ENCODE measurements at places on chromosomes 1 and 21. TPM values are rescaled to one million over a fixed set of nuclear protein-coding genes. Genes with fewer than 3 reads are reported as not detected.

The DMBX1 gene
- 0.88 TPM for total RNA-seq

The PRR9 gene
- not detected for total RNA-seq

The NUP210L gene
- not detected for total RNA-seq

The TRNAU1AP gene
- total RNA-seq, result 40.4 TPM

The KRTAP19-1 gene
- not detected for total RNA-seq

The CENPF gene
- total RNA-seq, result 144 TPM

The PLA2G2F gene
- total RNA-seq, result not detected

The NGF gene
- total RNA-seq, result not detected

The GJA4 gene
- total RNA-seq, result not detected

The PTPRC gene
- total RNA-seq, result not detected

- no peak for DNase-seq
Observed at GRCh38 chr21:33032434-33033047, 6.8 kb downstream of the OLIG2 start.

DNA sequence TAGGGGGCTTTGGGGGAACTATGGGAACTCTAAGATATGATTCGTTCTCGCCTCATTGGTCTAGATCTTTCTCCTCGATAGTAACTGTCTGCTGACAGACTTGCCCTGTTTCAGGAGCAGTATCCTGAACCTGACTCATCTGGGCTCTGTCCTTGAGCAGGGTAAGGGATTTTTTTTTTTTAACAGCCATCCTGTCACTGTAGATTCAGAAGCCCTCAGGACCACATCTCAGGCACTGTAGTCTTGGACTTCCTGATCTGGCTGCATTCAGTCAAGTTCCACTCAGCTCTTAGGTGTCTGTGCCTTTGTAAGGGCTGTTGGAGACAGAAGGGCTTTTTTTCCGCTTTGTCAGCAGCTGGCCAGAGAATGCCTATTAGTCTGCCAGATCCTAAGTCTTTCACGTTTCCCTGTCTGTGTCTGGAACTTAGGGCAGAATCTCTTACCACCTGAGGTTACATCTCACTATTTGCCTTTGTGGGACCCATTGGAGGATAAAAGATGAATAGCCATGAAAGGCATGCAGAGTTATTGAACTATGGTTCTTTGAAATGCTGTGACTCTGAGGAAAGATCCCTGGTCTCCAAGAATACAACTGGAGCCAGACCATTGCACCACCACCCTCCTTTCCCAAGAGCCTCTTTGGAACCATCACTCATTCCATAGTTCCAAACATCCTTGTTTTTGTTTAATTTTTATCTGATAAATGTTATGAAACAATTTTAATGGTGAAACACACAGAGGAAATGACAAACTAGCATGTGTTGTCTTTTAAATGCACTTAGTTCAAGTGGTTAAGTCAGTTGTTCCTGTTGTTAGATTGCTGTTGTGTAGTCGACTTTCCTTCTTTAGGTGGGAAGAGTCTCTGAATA, 49.7 kb upstream of the MACF1 start:
- no peak for DNase-seq

GRCh38 chr1:151783796-151784195, 6.5 kb downstream of the TDRKH start:
- no peak for DNase-seq

- DNase-seq, result no peak
Observed at GRCh38 chr1:179794669-179795068, 51.6 kb downstream of the FAM163A start.

DNA sequence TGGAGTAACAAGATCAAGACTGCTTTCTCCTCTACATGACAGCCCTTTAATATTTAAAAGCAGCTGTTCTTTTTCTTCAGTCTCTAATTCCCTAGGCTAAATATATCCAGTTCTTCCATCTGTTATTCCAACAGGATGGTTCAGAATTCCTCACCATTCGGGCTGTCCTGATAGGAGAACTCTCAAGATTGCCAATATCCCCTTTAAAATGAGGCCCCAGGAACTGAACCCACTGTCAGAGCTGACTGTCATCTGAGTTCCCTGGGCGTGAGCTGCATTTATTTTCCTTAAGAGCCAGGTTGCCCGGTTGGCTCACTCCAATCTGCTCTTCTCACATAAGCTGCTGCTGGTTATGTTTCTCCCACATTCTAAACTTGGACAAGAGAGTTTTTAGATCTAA, 177.6 kb downstream of the MIS18A start:
- DNase-seq, result no peak

DNA sequence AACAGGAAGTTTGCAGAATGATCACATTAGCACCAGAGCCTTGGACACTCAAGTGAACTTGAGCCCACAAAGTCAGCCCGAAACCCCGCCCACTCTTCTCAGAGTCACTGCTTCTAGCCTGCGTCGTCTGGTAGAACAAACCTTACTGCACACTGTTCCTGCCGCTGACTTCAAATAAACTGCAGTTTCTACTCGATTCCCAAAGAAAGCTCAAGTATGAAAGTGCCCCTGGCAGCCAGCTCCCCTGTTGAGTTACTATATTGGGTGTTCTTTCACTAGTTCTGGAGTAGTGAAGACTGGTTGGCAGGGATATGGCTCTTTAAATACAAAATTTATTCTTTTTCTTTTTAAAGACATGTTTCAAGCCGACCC, 164.7 kb downstream of the GALNT2 start:
- DNase-seq, result no peak

GRCh38 chr1:163999131-163999530, 559.9 kb upstream of the PBX1 start:
- DNase-seq, result no peak

- DNase-seq, result no peak
Observed at GRCh38 chr1:170316270-170316669, 170.5 kb downstream of the NTMT2 start.

DNA sequence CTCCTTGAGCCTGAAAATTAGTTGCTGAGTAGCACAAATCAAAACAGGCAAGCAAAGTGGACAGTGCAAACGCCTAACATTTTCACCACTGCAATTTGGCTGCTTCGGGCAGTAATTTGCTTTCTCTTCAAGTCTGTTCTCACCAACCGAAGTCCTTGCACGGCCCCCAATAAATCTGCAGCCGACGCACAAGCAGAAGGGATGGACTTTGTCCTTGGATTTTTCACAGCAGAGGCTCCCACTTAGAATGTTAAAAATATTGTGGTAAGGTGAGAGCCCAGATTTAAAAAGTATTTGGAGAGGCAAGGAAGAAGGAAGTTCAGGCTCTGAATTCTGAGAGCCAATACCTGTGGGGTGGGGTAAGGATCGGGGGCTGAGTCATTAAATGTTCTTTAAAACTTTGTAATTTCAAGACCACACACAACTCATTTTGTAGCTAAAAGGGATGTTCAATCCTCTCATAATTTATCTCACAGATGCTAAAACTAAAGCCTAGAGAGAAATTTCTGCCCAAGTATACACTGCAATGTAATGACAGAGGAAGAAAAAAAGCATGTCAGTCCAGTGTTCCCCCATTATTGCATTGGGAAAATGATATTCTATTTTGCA, 6.2 kb downstream of the CD247 start:
- DNase-seq, result no peak

DNA sequence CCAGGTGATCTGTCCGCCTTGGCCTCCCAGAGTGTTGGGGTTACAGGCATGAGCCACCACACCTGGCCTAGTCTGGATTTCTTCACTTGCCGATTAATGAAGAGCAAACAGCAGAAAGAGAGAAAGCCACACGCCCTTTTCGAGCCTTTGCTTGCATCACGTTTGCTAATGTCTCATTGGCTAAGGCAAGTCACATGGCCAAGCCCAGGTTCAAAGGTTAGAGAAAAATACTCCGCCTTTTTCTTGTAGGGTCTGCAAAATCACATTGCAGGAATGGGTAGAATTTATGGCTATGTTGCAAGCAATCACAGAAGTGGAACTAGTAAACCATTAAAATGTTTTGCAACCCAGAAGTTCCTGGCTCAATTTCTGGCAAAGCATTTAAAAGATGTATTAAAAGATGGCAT, 26.8 kb upstream of the BACH1 start:
- DNase-seq, result no peak

- no peak for DNase-seq
Observed at GRCh38 chr1:16022393-16022792, 557 bp downstream of the CLCNKA start.

GRCh38 chr21:32829504-32829903, 57.9 kb upstream of the PAXBP1 start:
- DNase-seq, result no peak

- DNase-seq, result no peak
Observed at GRCh38 chr1:204624631-204625216, 60.8 kb downstream of the LRRN2 start.

DNA sequence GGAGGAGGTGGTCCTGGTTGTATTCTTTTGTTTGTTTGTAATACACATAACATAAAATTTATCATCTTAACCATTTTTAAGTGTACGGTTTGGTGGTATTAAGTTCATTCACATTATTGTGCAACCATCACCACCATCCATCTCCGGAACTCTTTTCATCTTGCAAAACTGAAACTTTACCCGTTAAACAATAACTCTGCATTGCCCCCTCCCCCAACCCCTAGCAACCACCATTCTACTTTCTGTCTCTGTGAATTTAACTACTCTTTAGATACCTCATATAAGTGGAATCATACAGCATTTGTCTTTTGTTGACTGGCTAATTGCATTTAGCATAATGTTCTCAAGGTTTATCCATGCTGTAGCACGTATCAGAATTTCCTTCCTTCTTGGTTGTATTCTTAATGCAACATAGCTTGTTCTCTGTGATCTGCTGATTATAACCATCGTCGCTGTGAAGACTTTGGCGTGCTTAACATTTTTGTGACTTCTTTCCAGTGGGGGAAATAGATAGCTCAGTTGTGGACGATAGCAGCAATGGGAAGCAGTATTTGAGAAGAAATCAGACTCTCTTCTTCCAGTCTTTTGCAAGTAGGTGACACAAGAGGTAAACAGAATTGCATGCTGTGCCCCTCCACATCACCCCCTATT, 117.5 kb upstream of the HOOK1 start:
- peak; percentile 19 for DNase-seq

DNA sequence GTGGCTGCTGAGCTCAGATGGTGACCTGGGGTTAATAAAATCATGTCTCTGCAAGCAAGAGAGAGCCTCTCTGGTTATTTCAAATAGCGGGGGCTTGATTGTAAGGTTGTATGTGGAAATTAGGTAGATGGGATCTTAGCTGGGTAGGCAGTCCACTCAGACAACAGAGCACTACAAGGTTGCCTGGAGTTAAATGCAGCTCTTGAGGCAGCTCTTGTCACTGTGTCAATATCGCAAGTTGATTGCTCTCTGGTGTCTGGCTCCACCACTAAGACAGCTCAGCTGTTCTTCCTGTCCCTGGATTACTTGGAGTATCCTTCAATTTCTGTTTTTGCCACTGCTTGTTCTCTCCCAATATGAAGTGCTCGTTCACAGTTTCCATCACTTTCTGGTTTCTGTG, 93.8 kb downstream of the C21orf91 start:
- no peak for DNase-seq

DNA sequence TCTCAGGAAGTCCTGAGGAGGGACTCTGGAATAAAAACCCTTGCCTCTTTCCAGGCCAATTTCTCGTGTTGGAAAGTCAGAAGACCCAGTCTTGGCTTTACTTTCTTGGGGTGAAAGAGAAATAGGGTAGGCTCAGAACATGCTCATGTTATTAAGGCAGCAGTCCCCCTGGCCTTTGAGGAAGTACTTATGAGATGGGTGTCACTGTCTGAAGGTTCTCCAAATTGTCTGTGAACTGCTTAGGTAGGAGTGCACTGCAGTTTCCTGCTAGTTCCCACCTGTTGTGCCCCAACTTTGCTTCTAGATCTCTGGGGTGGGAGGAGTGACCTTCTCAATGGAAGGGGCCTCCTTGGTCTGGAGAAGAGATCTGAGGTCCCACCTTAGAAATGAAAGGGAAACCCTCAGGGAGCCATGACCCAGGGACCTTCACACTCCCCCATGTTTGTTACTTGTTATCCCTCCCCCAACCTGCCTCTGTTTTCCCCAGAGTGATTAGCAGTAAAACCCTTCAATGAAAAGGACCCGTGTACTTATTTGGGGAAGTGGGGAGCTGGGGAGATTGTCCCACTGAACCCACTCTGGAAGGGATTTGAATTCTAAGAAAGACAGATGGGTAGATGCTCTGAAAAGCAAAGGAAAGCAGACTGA, 5.7 kb downstream of the ZNF691 start:
- DNase-seq, result no peak

GRCh38 chr1:10459184-10459583, 9.4 kb downstream of the CORT start:
- peak; percentile 40 for DNase-seq

GRCh38 chr1:77139389-77139788, 79.8 kb downstream of the PIGK start:
- DNase-seq, result no peak

- no peak for DNase-seq
Observed at GRCh38 chr1:160520999-160521398, 2.1 kb downstream of the SLAMF6 start.

DNA sequence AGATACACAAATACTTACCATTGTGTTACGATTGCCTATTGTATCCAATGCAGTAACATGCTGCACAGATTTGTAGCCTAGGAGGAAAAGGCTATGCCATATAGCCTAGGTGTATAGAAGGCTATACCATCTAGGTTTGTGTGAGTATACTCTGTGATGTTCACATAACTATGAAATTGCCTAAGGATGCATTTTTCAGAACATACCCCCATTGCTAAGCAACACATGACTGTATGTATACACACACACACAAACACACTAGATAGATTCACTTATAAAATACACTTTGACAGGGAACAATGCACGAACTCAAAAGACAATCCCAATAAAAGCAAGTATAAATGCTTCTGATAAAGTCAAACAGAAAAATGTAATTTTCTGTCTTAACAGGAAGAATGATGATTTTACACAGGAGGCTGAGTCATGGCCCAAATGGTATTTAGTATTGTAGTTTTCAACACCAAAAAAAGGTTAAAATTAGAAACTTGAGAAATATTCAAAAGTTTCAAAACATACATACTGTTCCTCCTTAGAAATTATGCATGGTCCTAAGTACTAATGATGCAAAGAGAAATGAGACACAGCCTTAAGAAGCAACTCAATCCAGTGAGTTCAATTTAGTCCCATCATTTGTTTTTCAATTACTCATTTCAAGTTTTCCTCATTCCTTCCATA, 12.2 kb downstream of the FH start:
- no peak for DNase-seq

DNA sequence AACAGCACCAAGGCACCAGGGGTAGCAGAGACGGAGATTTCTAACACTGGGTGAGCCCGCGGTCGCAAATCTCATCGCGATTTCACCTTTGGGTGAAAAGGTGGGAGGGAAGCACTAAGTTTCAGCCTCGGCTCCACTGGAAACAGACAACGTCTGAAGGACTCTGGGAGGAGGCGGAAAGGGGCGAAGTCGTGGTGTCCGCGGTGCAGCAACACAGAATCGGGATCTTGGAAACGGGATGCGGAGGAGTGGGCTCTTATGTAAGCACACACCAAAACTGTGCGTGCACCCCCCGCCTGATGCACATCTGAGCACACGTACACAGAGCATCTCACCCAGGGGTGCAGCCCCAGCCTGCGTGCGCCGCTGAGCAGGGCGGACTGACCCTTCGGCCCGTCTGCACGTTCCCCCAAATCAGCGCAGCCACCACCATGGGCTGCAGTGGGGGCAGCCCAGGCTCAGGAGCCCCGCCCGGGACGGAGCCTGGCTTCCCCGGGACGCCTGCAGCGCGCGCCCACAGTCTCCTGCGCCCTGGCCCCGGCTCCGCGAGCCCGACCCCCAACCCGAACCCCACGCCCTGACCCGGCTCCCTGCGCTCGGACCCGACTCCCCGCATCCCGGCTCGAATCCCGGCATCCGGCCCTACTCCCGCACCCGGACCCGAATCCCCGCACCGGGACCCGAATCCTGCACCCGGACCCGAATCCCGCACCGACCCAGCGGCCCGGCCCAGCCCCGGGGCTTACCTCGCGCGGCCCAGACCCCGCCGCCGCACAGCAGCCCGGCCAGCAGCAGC, 670 bp downstream of the CLSTN1 start:
- peak; percentile 2 for DNase-seq

All from Calu3 (cell line).